Hypothalamus (tissue), 51 donors: ENCODE measurements at places on chromosomes 13 and 19.

DNA sequence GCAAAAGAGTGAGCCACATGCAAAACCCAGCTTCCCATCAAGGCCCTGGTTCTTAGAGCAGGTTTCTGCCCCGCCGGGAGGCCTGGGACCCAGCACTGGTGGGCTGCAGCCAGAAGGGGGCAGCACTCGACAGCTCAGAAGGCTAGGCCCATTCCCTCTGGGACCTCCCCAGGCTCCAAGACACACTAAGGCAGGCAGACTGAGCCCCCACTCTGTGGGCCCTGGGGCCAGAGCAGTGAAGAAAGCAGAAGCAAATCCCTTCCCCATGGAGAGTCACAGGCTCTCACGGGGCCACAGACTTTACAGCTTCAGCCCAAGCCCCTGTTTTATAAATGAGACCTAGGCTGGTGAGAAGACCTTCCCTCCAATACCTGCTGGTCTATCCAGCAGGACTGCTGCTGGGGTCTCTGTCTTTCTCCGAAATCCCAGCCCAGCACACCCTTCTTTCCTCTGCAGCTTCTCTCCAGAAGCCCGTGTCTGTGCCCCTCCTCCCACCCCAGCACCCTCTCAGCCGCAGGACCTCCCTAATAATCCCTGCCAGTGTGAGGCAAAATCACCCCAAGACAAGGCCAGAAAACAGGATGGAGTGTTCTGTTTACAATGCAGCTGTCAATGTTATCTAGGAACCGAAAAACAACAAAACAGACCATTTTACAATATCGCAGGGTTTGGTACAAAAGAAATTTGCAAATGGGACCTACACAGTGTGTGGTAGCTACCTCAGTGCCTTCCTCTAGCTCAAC, 109.3 kb downstream of the ABCC4 start:
- peak; percentile 59 for DNase-seq

- no peak for DNase-seq
Measured at GRCh38 chr19:18774782-18775444, 16.2 kb downstream of the COMP start.

DNA sequence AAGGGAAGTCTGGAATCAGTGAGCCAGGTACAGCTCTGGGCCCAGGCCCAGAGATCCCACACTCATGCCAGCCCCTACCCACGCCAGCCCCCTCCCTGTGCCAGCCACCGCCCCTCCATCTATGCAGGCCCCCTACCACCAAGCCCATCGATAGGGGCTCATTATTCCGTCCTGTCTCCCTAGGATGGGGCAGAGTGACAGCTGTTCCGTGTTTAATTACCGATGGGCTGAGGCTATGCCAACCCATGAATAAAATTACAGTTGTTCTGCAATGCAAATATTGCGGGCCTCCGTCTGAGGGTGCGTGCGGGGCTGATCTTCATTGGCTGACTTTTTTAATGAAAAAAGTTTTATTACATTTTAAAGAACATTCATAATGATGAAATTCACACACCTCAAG, 35.6 kb upstream of the PEPD start:
- no peak for DNase-seq

- no peak for DNase-seq
Measured at GRCh38 chr13:48532256-48532505, 699 bp downstream of the RCBTB2 start.
